Smooth muscle cell of the brain vasculature (primary cell): ENCODE measurements at places on chromosomes 7 and 10.

DNA sequence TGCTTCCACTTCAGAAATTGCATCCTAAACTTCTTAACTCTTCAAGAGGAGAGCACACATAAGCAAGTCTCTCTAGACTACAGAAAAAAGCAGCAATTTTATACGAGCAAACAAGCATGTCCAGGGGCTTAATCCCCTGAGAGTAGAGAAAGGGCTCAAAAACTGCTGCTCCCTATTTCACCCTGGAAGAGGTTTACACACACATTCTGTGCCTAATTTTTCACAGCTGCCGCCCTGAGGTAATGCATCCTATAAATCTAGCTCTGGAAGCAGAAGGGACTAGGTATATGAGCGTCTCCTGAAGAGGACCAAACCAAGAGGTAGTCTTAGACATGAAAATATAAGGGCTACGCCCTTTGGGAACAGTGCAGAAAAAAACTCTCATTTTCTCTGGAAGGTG, 73.1 kb downstream of the CRPPA start:
- no peak for DNase-seq

DNA sequence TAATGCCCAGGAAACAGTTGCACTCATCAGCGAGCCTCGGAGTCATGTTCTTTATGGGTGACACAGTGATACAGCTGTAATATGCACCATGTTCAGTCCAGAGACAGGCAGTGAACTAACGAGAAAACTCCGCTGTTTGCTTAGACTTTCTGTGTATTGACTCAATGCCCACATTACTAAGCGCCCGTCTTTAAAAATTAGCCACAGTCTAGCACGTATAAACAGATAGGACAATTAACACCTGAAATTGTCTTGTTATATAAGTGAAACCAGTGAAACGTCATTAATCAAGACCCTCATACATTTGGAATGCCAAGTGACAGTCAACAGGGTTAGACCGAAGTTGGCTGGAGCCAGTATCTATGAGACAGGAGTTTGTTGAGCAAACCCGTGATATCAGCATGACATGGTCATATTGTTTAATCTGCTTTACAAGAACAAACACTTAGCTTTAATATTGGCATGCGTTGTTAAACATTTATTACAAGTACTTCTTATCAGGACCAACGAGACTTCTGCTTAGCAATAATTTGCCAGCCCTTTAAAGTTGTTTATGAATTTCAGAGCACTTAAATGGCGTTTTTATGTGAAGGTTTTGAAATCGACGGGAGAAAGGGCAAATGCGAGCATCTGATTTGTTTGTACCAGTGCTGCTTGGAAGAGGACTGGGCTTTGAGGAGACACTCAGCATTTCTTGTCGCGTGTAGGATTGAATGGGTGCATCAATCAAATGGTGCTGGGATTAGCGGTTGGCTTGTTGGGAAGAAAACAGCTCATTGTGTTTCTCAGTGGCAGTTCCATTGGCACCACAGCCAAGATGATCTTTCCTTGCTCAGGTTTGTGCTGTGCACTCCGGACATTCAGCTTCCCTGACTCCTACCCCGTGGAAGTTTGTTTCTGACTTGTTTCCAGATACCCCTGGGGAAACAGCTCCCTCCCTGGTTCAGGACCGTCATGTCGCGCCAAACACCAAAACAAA, 56.3 kb downstream of the CAMK1D start:
- DNase-seq = no peak

- no peak for DNase-seq
Observed at GRCh38 chr7:151404216-151405011, 5.4 kb downstream of the WDR86 start.

- DNase-seq = no peak
Observed at GRCh38 chr7:93442478-93443224, 131.9 kb downstream of the CALCR start.

DNA sequence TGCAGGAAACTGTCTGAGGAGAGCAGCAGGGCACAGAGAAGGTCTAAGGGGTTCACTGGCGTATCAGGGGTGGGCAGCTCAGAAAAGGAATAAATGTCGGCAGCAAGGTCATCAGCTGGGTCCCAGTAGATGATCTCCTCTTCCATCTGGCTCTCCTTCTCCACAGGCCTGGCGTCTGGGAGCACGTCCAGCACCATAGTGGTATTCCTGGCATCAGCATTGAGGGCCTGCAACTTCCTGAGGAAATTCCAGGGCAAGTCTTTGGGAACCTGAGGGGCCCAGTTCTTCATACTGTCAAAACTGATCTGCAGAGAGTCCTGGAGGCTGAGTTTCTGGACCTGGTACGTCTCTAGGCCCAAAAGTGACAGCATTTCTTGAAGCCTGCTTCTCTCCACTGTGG, 9.6 kb upstream of the MRPS24 start:
- DNase-seq = no peak

- no peak for DNase-seq
Observed at GRCh38 chr7:144529269-144529926, 125.9 kb upstream of the NOBOX start.

GRCh38 chr10:71036297-71036966, 148.1 kb upstream of the PCBD1 start:
- no peak for DNase-seq

GRCh38 chr7:20340839-20341238, 10.1 kb downstream of the ITGB8 start:
- DNase-seq = no peak

DNA sequence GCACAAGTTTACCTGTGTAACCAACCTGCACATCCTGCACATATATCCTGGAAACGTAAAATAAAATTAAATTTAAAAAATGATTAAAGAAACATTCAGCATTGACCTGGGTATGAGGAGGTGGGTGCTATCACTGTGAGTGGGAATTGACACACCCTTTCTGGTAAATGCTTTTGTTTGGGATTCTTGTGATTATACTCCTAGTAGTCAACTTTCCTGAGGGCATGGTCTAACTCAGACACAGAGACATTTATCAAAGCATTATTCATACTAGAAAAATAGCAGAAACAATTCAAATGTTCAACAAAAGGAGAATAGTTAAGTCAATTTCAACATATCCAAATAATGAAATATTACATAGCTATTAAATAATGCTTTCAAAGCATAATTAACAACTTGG, 44.2 kb downstream of the CNNM2 start:
- no peak for DNase-seq

GRCh38 chr7:55177589-55178261, 158.9 kb downstream of the EGFR start:
- DNase-seq = peak; percentile 99

GRCh38 chr7:22460363-22460988, 39.5 kb downstream of the STEAP1B start:
- DNase-seq = no peak

GRCh38 chr10:63562857-63563256, 41.7 kb downstream of the REEP3 start:
- no peak for DNase-seq

GRCh38 chr7:66075590-66076461, at the start of gene ASL:
Gene ASL (plus strand): TSS chr7:66075819. CDS start chr7:66076082, 263 bp downstream.
- peak; percentile 67 for DNase-seq

DNA sequence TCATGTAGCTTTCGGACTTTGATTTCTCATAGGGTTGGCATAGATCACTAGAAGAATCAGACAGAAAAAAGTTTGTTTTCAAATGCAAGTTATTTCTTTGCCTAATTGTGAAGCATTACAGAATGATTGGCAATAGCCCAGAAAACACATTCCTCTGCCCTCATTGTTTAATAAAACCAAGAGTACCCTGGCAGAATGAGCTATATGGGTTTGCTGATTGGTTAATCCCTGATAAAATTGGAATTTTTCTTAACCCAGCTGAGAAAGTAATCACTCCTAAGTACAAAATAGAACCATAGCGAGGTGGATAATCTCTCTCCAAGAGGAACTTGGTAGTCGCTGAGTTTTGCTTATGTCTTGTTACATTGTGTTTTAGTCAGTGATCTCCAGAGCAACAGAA, 30.9 kb upstream of the CREB5 start:
- no peak for DNase-seq

DNA sequence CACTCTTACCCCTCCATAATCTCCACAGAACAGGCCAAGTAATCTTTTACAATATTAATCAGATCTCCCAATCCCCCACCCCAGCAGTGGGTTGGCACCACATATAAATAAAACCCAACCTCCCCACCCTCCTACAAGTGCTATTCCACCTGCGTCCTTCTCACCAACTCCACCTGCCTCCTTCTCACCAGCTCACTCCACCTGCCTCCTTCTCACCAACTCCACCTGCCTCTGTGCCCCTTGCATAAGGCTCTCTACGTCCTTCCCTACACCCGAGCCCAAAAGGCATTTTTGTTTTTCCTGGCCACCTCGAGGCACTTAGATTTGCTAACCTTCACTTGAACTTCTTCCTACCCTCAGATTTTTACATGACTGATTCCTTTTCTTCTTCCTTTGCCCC, 89.7 kb downstream of the ATE1 start:
- DNase-seq = no peak

DNA sequence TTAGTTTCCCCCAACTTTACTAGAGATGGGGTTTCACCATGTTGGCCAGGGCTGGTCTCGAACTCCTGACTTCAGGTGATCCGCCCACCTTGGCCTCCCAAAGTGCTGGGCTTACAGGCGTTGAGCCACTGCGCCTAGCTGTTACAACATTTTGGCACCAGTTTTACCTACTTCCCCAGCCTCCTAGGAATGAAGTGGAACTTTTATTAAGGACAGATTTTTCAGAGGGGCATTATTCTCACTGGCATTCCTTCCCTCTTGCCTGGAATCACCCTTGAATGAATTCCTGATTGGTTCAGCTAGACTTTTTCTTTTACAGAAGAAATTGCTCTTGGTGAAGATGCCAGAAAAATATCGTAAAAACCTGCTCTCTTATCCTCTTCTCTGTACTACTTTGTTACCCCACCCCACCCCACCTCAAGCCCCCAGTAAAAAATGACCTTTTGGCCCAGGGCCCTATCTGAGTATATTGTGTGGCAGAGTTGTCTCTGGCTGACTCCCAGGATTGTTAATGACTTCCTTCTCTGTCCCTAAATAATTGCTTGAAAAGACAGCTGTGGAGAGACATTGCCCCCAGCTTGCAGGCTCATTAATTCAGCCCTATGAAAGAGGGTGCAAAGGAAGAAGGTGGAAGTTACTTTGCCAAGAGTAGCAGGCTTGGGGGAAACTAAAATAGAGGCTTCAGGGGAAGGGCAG, 189.6 kb downstream of the AUTS2 start:
- DNase-seq = no peak

DNA sequence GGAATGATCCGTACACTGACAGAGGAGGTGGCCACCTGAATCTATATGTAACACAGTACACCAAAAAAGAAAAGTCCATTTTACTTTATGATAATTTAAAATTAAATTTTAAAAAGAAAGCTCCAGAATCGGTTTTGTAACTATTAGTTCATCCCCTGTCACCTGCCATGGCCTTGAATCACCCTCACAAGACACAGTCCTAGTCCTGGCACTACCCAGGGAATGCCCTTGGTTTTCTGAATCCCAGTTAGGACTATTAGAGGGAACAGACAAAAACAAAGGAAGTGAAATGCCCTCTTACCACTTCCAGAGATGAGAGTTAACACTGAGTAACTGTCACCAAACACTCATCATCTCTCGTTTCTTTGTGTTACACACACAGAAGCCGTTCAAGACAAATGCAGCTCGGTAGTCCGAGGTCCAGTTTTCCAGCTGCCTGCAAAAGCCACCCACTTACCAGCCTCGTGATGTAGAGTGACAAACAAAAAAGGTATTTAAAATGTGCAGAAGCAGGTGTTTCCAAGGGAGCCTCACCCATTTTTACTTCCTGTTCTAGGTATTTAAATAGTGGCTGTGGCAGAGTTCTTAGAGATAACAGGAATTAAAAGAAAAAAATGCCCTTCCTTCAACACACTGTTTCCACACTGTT, 6.1 kb downstream of the PTPRN2 start:
- DNase-seq = no peak

DNA sequence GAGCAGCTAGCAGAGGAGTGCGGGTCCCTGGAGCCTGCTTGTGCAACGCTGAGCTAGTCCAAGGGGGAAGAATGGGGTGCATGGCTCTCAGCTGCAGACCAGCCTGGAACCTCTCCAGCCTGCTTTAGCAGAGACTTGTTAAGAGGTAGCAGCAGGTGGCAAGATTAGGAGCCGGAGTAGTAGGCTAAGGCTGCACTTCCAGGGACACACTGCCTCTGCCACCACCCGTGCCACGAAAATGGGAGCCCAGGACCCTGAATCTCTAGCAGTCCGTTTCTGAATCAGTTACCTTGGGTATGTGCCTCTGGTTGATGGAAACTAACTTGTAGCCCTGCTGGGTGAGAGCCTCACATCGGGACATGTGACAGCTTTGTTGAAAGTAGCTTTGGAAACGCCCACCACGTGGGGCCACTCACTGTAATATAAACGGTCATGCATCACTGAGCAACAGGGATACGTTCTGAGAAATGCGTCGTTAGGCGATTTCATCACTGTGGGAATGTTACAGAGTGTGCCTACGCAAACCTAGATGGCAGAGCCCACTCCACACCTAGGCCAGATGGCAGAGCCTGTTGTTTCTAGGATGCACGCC, 25.9 kb downstream of the HTRA1 start:
- DNase-seq = no peak

DNA sequence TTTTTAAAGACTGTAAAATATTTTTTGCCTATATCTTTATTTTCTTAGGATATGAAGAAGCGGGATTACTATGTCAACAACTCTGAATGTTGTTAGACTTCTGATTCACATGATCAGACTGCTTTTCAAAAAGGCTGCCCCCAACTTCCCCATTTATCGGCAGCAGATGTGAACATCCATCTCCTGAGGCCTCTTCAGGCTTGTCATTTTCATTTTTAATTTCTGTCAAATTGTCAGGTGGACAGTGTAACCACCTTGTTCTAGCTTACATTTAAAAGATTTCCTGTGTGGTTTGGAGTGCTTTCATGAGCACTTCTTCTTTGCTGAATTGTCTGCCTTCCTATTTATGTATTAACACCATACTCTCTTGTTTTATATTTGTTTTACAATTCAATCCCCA, 78.8 kb upstream of the GSDME start:
- DNase-seq = no peak

GRCh38 chr7:141039376-141039775, 24.6 kb upstream of the MRPS33 start:
- DNase-seq = no peak

- DNase-seq = no peak
Observed at GRCh38 chr10:90635111-90635765, 222.6 kb downstream of the HTR7 start.

- DNase-seq = no peak
Observed at GRCh38 chr10:132605390-132605789, 67.8 kb downstream of the INPP5A start.

- no peak for DNase-seq
Observed at GRCh38 chr10:4622384-4622783, 203.6 kb upstream of the AKR1E2 start.

DNA sequence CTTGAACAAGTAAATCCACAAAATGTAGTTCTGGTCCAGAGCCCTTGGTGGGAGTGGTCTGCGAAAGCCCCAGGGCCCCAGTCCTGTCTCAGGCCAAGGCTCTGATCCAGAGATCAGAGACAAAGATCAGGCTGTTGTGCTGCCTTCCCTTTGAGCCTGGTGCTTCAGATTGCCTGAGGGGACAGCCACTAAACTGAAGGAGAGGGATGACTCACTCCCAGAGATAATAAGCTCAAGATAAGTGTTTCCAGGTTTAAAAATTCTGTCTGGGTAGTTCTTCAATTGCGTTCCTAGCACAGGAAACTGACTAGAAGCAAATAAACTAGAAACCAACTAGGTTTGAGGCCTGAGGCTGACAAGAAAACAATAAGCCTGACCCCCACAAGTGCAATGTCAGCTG, 190.2 kb downstream of the RAMP3 start:
- no peak for DNase-seq

GRCh38 chr7:73899731-73900142, 38.8 kb downstream of the TMEM270 start:
- no peak for DNase-seq
